ENCODE measurements at places on chromosomes 3 and 15.

DNA sequence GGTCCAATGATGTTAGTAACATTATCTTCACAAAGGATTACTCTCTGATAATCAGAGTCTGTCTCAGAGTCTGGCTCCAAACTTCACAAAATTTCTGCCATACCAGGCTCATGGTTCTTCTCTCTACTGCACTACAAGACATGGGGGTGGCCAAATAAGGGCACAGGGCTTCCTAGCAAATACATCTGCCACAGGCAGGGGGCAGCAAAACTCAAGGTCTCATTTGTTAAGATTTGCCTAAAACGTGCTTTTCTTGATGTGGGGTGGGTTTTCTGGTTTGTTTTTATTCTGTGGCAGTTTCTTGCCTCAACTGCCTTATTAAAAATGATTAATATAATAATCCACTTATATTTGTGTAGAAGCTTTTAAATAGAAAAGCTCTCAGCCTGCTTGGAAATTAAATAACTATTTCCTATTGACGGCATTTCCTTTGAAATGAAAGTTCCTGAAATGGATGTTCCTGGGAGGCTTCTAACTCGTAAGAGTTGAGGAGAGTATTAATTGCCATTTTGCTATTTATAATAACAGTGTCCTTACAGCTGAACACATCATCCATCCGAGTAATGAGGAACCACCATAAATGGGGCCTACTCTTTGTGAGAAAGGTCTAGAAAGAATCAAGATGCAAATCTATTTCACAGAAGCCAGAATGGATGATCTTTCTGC is 53.8 kb downstream of the SST start:
- peak; percentile 57 for DNase-seq

DNA sequence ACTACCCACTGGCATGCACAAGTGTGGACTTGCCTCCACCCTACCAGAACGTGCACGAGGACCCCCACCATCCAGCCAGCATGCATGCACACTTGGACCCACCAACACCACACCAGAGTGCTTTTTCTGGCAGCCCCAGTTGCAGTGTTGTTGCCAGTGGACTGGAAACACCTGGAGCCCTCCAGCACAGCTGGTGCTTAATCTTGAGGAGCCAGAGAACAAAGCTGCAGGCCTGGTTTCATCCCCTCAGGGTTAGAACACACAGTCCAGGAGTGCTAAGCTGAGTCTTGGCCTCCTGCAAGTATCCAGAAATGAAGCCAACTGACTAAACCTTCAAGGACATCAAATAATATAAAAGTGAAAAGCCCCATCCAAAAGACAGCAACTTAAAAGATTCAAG is 888.0 kb downstream of the NTRK3 start:
- DNase-seq, result no peak

- DNase-seq, result no peak
Observed at GRCh38 chr15:28886431-28887338, 911 bp downstream of the APBA2 start.

GRCh38 chr3:189557824-189558223 is 73.4 kb upstream of the TP63 start:
- no peak for DNase-seq

GRCh38 chr15:81573098-81573746 is 199.2 kb upstream of the TMC3 start:
- no peak for DNase-seq

- no peak for DNase-seq
Observed at GRCh38 chr3:72018343-72018984, 233.5 kb upstream of the PROK2 start.
